ENCODE measurements at places on chromosomes 12 and 14. TPM values are rescaled to one million over a fixed set of nuclear protein-coding genes. Genes with fewer than 3 reads are reported as not detected.
A peak's percentile ranks its signal among the peaks of the same experiment; 100 is the strongest.

- DNase-seq, result no peak
Observed at GRCh38 chr12:51160814-51161459, 12.0 kb downstream of the TFCP2 start.

KRT5 gene
- not detected for polyA plus RNA-seq

GRCh38 chr12:128817111-128818015 lies 6.4 kb downstream of the SLC15A4 start:
- DNase-seq, result no peak

DNA sequence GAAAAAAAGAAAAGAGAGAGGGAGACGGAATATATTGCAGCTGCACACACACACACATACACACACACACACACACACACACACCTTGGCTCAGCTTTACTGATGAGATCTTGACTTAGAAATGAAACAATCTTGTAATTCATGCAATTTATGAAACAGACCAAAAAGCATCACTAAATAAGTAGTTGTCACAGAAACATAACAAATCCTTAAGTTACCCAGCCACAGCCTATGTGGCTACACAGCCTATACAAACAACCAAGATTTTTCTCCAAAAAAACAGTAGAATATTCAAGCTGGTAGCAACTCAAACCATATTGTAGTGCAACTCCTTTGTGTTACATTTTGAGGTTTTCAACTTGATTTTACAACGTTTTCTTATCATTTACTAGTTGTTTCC lies 37.9 kb upstream of the GNG2 start:
- DNase-seq, result no peak

LBHD2 gene
- not detected for polyA plus RNA-seq

RERG gene
- polyA plus RNA-seq, result 6.5 TPM

GRCh38 chr12:48446161-48446776 lies 26.1 kb upstream of the ANP32D start:
- DNase-seq, result no peak

C12orf50 gene
- polyA plus RNA-seq, result 0.37 TPM

DNA sequence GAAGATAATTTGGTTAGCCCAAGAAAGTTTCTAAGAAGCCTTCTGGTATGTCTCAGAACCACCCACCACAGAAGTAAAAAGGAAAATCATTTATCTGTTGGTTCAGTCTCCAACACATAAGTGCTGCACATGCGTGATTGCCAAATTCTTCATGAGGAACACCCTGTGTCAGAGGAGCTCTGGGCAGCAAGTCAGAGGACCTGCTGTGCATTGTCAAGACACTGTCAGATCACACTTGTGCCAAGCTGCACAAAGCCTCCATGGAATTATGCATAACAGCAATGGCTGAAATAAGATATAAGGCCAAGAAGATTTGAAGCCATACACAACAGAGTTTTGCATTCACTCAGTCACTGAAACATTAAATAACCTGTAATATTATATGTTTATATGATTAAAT lies 1304.7 kb upstream of the FLRT2 start:
- peak; percentile 69 for DNase-seq

GRCh38 chr12:105279460-105280056 lies 43.6 kb upstream of the APPL2 start:
- DNase-seq, result peak; percentile 11

- no peak for DNase-seq
Observed at GRCh38 chr12:125436686-125437085, 371.5 kb downstream of the AACS start.

NKX2-8 gene
- not detected for polyA plus RNA-seq

DNA sequence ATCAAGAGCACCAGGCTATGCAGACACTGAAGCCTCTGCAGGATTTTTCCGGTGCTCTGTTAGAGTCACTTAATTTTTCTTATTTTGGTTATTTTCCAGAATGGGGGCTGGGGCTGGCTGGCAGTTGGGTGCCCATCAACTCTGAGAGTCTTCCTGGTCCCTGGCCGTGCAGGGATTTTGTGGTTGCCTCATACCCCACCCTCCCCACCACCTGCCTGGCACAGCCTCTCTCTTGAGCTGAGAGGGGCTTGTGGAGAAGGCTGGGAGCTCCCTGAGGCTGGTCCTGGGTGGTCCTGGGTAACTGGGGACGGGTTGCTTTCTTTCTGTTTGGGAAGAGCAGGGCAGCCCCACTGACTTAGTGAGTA lies 23.3 kb downstream of the LRTM2 start:
- no peak for DNase-seq

DNA sequence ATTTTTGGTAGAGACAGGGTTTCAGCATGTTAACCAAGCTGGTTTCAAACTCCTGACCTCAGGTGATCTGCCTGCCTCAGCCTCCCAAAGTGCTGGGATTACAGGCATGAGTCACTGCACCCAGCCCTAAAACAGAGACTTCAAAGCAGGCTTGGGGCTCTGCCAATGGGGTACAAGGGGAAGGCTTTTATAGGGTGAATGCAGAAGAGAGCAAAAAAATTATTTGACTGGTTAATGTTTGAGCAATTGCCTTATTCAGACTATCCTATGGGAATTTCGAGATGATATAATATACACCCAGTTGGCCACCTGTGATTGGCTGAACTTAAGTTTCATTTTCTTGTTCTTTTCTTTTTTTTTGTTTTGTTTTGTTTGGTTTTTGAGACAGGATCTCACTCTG lies 31.5 kb upstream of the ACTN1 start:
- no peak for DNase-seq

DNA sequence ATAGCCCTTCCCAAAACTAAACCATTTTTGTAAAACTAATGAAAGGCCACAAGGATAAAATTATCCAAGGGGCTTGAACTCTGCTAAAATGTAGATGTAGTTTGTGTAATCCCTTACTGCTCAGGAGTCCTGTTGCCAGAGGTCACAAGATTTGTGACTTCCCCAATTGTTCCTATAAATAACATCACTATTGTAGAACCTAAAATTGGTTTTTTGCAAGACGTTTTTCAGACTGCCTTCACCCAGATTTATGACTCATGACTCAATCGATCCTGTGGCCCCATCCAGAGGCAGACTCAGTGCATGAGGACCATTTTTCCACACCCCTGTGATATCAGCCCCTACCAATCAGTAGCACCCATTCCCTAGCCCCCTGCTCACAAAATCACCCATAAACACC lies 61.5 kb upstream of the RASSF8 start:
- no peak for DNase-seq

DNA sequence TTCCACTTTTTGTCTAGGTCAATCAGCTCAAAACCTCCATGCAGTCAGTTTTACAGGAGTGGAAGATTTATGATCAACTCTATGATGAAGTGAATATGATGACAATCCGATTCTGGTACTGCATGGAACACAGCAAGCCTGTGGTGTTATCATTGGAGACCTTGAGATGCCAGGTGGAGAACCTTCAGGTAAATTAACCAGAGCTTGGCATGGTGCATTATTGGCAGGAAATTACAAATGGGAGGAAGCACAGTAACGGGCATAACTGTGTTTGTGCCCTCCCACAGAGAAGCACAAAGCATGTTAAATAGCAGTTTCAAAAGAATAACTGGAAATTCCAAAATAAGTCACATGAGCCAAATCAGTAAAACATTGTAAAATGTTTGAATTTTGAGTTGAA lies 135.6 kb downstream of the ESR2 start:
- DNase-seq, result no peak

DNA sequence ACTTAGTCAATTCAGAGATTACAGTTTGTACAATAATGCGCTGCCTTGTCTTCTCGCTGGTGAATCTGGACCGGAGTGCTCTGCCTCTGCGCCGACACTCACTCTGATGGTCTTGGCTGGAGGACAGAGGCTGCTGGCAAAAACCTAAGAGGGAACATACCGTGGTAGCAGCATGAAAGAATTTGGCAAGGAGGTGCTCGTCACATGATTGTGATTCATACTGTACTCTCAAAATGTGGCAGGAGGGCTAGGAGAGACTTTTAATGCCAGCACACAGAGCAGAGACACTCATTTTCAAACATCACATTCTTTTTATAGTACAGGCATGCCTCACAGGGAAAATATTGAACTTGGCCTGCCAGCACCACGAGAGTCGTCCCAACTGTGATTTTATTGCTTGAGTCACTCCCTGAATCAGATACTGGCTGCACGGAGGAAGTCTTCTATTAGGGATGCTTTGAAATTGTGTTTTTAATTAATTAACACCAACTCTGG lies 67.8 kb downstream of the HMGA2 start:
- DNase-seq, result peak; percentile 79

GRCh38 chr12:97257726-97258125 lies 204.9 kb upstream of the RMST start:
- DNase-seq, result peak; percentile 46

- no peak for DNase-seq
Observed at GRCh38 chr14:84643446-84643845, 886.5 kb upstream of the FLRT2 start.

SERPINA10 gene
- 0.07 TPM for polyA plus RNA-seq

GRCh38 chr12:115791331-115791730 lies 486.2 kb downstream of the MED13L start:
- no peak for DNase-seq

- no peak for DNase-seq
Observed at GRCh38 chr14:73312687-73313086, 75.4 kb downstream of the PAPLN start.

GPATCH2L gene
- polyA plus RNA-seq, result 19.2 TPM

NTF3 gene
- 1.9 TPM for polyA plus RNA-seq

- no peak for DNase-seq
Observed at GRCh38 chr12:123006977-123007376, 26.5 kb downstream of the ARL6IP4 start.

GLT1D1 gene
- polyA plus RNA-seq, result 1.3 TPM

PLEKHG7 gene
- polyA plus RNA-seq, result 0.26 TPM

KRT73 gene
- polyA plus RNA-seq, result not detected

- peak; percentile 92 for DNase-seq
Observed at GRCh38 chr12:3885277-3886094, 12.3 kb upstream of the PARP11 start.

DNA sequence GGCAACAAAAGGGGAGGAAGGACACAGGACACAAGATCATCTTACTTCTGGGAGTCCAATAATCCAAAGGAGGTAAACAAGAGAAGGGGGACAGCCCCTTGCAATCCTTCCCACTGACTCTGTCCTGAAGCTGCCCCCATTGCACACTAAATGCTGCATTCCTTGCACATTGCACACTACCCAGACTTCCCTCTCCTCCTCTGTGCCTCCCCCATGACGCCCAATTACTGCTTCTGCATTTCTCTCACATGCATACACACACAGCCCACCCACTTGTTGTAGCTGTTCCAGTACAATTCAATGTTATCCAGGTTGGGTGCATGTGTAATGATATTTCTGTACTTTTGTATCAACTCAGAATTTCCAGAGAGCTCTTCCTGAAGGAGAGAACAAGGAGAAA lies 5.5 kb downstream of the NDRG2 start:
- no peak for DNase-seq

NKX2-1 gene
- not detected for polyA plus RNA-seq

ACRBP gene
- 2.3 TPM for polyA plus RNA-seq

- no peak for DNase-seq
Observed at GRCh38 chr14:69087061-69087461, 65.9 kb downstream of the DCAF5 start.

- DNase-seq, result no peak
Observed at GRCh38 chr12:120902846-120903411, 1.2 kb downstream of the SPPL3 start.

- peak; percentile 41 for DNase-seq
Observed at GRCh38 chr12:53568809-53569557, 57.2 kb downstream of the ATF7 start.

DNA sequence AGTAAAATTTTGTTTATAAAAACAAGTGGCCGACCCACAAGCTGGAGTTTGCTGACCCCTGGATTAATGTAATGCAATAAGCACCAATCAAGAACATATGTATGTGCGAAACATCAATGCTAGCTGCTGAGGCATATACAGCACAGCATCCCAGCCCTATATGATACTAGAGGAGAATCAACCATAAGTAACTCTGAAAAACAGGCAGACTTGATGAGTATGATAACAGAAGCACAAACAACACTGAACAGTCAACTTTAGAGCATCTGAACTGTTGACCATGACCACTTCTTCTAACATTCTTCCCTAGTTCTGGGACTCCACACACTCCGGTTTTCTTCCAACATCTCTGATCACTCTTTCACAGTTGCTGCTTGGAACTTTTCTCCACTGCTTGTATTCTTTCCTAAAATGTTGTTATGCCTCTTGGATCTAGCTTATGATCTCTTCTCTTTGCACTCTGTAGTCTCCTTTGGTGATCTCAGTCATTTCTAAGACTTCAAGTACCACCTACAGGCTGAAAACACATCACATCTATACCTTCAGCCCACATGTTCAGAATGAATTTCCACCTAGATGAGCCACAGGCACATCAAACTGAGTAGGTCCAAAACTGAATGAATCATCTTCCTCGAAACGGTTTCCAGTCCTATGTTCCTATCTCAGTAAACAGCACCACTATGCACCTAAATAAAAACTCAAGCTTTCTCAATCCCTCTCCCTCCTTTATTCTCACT lies 57.2 kb downstream of the STXBP6 start:
- DNase-seq, result no peak

GRCh38 chr14:39472078-39472477 lies 39.8 kb upstream of the FBXO33 start:
- DNase-seq, result no peak

- DNase-seq, result no peak
Observed at GRCh38 chr12:41919526-41920261, 225.0 kb downstream of the GXYLT1 start.

- no peak for DNase-seq
Observed at GRCh38 chr12:27292718-27293117, 39.9 kb upstream of the BMAL2 start.

PLBD2 gene
- polyA plus RNA-seq, result 15.7 TPM

- no peak for DNase-seq
Observed at GRCh38 chr12:63323942-63324341, 172.9 kb upstream of the AVPR1A start.

DNA sequence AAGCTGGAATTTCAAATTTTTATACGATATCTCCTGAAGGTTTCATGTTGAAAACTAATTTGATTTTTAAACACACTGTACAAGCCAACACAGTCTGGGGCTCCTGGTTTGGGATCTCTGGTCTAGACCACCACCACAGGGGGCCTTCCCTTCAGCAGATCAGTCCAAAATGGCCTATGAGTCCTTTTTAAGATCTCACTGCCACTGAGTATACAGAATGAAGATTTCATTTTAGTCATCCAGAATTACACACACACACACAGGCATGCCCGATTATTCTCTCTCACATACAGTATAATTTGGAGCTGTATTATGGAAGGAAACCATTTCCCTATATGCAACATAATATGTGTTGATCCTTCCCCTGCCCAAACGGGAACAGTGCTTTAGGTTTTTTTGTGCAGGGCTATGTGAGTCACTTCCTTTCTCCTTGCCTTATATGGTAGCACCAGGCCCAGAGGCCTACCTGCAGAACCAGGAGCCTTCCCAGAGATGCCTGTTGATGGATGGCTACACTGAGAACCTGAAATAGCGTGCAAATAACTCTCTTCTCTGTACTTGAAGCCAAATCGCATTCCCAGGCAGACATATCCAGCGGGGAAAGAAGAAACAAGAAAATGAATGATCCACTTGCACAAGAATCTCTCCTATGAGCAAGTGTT lies 28.1 kb upstream of the WNK1 start:
- DNase-seq, result no peak

DNA sequence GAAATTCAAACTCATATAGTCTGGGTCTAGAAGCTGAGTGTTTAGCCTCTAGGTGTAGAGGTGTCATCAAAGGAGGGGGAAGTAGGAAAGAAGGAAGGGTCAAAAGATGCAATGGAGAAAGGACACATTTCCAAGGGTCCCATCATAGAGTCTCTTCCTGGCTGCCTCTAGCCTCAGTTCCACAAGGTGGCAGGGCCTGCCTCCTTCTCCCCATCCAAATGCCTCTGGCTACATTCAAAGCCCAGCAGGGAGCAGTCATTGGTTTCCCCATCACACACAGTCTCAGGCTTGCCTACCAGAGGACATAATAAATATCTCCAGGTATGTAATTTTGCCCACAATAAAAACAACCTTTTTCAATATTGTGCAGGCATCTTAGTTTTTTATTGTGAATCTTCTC lies 2.1 kb upstream of the CCT2 start:
- no peak for DNase-seq

All from muscle of back (tissue), 13 donors.